ENCODE measurements at places on chromosomes 3 and 15. TPM values are rescaled to one million over a fixed set of nuclear protein-coding genes. Genes with fewer than 3 reads are reported as not detected.

The CCNB2 gene
- total RNA-seq, result 96.0 TPM

The C3orf20 gene
- total RNA-seq, result not detected

The OR5K2 gene
- total RNA-seq, result not detected

The CCDC54 gene
- total RNA-seq, result not detected

Data from myometrial cell (primary cell).